NCI-H2081 (cell line): ENCODE measurements at places on chromosomes 11 and 22.

DNA sequence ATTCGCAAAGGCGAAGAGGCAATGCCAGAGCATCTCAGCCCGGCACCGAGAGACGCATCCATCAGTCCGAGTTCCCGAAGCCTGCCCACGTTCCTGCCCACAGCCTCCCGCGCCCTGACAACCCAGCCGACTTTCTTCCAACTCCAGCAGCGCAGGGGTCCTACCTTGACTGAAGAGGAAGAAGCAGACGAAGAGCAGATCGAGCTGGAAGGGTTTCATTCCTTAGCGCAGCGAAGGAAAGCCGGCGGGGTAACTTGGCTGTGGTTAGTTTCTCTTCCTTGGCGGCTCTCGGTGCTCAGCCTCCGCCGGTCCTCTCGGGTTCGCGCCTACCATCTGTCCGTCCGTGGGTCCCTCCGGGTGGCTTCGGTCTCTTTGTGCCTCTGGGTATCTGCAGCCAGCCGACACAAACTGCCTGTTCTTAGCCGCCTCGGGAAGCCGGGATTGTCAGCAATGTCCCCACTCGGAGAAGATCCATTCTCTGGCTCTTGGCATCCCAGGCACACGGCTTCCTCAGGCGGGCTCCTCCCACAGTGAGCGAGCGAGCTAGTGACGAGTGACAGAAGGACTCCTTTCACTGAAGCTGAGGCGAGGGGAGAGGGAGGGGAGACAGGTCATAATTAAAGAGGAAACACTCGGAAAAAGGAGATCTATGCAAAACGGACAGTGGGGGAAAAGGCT is at the start of gene KIRREL3:
TSS of gene KIRREL3 (minus strand) at position 480 of the 678 bp plus-strand sequence.
- DNase-seq = no peak

- DNase-seq = no peak
Observed at GRCh38 chr11:87628026-87628580, 547.1 kb downstream of the RAB38 start.

DNA sequence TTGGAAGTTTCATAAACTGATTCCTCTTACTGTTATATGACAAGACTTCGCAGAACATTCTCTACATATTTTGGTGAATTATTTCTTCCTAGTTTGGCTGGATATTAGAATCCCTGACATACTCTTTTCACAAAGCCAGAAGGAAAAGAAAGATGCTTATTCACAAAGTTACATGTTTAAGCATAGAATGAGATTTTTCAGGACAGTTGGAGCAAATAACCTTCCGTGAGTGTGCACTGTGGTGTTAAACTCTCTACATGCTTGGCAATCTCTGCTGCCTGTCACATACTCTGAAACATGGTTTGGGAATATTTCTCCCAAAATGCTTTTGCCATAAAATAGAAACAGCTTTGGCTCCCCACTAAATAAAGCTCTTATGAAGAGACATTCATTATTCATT is 230.0 kb upstream of the MTNR1B start:
- no peak for DNase-seq

DNA sequence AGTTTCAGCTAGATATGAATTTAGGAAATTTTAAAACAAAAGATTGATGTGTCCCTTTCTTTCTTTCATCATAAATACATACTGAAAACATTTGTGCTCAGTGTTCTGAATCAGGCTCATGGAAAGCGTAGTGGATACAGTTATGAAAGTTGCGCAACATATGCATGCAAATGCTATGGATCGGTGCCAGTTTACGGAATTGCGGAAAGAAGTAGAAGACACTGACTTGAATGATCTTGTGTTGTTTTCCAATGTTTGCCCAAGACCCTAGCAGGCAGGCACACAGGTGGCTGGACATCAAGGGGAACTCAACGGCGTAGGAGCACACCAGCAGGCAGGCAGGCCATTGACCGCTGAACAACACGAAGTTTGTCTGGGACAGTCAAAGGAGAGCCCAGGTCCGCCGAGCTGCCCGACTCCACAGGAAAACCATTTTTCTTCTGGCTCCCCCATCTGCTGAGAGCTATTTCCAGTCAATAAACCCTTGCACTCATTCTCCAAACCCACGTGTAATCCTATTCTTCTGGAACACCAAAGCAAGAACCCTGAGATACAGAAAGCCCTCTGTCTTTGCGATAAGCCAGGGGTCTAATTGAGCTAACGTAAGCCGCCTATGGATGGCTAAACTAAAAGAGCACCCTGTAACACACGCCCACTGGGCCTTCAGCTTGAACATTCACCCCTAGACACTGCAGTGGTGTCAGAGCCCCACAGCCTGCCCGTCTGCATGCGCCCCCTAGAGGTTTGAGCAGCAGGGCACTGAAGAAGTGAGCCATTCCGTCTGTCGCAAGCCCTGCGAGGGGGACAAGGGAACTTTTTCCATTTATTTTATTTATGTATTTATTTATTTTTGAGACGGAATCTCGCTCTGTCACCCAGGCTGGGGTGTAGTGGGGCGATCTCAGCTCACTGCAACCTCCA is 7.4 kb upstream of the BIRC3 start:
- no peak for DNase-seq

DNA sequence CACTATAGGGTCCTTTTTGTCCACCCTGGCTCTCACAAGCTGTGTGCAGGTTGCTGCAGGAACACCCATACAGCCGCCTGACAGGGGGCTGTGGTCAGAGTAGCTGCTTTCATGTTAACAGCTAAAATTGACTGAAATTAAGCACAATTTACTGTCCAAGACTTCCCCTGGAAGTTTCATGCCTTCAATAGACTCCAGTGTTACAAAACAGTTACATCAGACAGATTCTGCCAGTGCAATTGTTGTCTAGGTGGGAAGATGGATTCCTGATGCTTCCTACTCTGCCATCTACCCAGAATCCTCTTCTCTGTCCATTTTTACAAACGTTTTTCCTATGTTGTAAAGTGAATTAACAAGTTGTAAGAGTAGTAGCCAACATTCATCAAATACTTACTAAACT is 5.3 kb upstream of the TSKU start:
- DNase-seq = no peak

- DNase-seq = no peak
Observed at GRCh38 chr11:17230867-17231851, 23.4 kb upstream of the PIK3C2A start.

DNA sequence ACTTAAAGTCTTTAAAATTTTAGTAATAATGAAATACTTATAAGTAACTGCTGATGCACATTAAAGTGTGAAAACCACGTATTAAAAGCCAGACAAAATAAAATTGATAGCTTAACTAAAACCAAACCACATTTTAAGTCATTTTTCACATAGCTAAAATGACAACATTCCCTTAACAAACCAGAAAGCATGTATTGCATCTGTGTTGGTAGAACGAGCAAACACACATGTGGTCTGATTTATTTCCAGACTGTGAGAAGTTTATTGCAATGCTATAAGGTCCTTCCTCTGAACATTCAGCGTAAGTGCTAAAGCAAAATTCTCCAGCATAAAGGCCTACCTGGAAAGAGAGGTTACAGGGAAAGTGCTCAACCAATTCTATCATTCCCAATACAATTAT is 57.8 kb downstream of the ARHGAP20 start:
- DNase-seq = no peak

- DNase-seq = peak; percentile 10
Observed at GRCh38 chr11:93513772-93514171, 29.4 kb downstream of the SMCO4 start.

DNA sequence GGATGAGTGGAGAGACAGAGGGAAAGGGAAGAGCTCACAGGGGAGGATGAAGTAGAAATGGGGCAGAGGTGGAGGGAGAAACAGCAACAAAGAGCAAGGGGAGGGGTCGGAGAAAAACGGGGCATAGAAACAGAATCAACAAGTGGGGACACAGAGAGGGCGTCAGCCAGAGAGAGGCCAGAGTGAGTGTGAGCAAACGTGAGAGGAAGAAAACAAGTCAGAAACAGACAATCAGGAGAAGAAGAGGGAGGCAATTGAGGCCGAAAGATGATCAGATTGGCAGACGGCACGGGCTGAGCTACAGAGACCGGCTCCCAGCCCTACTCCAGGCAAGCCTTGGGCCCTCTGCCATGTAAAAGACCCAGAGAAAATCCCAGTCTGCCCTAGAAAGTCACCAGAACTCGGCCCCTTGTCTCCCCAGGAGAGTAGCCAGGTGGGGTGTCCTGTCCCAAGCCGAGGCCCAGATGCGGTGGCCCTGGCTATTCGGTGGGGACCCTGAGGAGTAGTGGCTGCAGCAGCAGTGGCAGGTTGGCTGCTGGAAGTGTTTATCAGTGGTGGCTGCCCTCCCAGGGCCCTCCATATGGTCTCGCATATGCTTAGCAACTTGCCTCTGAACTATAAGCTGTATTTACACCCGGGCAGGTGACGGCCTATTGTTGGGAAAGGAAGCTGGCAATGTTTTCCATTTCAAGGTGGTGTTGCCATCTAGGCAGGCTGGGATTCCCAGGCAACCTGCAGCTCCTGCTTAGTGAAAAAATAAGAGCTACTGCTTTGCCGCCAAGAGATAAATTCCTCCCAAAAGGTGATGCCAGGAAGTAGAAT is 14.8 kb upstream of the TSPAN18 start:
- DNase-seq = peak; percentile 19

GRCh38 chr11:66281776-66282467 is 3.9 kb downstream of the CNIH2 start:
- no peak for DNase-seq

DNA sequence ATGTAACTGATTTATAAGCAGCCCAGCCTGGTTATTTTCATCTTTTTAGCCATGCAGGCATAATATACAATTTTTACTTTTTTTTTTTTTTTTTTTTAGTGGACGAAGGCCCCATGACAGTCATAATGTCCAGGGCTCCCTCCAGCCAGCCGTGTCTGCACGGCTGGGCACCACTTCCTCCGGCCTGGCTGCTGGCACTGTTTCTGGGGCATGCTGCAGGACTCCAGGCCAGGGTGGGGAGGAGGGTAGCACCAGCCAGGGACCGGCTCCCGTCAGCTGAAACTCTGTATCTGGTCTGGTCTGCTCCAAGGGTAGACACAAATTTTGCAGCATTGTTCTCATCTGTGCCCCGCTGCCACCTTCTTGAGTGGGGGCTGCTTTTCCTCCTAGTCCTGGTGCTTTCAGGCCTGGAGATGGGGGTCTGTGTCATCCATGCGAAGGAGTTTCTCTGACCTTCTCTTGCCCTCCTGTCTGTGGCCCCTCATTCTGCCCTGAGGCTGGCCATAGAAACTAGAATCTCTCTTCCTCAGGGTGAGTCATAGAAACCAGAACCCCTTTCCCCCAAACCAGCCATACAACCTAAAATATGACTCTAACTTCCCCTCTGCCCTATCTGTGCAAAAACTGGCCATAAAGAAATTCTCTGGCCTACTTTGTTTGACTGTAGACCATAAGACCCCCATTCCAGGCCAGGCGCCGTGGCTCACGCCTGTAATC is 9.2 kb upstream of the RRP7A start:
- DNase-seq = no peak

- no peak for DNase-seq
Observed at GRCh38 chr11:17351510-17352176, at the start of gene NCR3LG1. Gene NCR3LG1 (plus strand): TSS chr11:17351800. CDS start chr11:17351970, 170 bp downstream.
